Right lobe of liver (tissue), 6 donors: ENCODE measurements at places on chromosomes 16 and 17. TPM values are rescaled to one million over a fixed set of nuclear protein-coding genes. Genes with fewer than 3 reads are reported as not detected.

DNA sequence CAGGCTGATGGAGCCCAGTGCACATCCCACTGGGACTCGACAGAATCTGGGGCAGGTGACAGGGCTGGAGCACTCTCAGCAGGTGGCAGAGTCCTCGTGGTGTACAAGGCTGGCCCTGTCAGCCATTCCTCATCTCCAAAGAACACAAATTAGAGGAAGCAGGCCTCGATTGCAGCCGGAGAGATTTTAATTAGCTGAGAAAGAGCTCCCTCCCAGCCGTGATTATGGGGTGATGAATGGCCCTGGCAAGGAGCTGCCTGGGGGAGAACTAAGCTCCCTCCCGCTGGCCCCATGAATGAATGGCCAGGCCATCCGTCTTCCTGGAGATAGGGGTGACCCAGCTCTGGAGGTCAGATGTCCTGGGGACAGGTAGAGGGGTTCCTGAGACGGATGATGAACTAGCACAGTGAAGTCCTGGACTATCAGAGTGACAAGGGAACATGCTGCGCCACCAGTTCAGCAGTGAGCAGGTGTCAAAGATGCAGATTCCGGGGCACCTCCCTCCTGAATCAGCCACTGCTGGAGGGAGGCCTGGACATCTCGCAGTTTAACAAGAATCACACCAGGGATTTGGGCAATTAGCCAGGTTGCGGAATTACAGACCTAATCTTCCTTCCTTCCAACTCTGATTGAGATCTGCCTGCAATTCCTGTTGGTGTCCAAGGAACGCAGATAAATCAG, 35.5 kb downstream of the PIMREG start:
- H3K27me3 ChIP-seq: no peaks in the 10 kb centered on the region
- no peak overlapping the region for H3K4me3 ChIP-seq
- no peaks in the 10 kb centered on the region for H3K4me1 ChIP-seq

DNA sequence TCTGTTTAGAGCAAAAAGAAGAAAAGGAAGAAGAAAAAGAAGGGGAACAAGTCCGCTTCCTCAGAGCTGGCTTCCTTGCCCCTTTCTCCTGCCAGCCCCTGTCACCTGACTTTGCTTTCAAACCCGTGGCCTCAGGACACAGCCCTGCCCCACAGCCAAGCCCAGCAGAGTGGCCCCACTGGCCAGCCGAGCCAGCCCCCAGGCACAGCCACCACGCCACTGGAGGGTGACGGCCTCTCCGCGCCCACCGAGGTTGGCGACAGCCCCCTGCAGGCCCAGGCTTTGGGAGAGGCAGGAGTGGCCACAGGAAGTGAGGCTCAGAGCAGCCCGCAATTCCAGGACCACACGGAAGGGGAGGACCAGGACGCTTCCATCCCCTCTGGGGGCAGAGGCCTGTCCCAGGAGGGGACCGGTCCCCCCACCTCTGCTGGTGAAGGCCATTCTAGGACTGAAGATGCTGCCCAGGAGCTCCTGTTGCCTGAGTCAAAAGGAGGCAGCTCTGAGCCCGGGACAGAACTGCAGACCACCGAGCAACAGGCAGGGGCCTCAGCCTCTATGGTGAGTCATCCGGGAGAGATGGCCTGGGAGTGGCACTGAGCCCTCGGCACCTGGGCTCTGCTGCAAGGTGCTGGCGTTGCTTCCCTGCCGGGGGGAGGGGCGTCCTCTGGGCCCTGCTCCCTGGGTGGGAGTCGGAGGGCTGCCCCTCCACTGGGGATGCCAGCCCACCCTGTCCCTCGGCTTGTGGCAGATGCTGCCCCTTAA, 27.3 kb downstream of the RNF213 start:
- no peak overlapping the region for H3K4me3 ChIP-seq
- DNase-seq: no peak

- no peaks in the 10 kb centered on the region for H3K27me3 ChIP-seq
- H3K4me1 ChIP-seq: peaks cover 28% of the 10 kb centered on the region
- no peak overlapping the region for H3K27ac ChIP-seq
- no peak for DNase-seq
Measured at GRCh38 chr17:38921756-38922411, 3.5 kb upstream of the LASP1NB start.

DNA sequence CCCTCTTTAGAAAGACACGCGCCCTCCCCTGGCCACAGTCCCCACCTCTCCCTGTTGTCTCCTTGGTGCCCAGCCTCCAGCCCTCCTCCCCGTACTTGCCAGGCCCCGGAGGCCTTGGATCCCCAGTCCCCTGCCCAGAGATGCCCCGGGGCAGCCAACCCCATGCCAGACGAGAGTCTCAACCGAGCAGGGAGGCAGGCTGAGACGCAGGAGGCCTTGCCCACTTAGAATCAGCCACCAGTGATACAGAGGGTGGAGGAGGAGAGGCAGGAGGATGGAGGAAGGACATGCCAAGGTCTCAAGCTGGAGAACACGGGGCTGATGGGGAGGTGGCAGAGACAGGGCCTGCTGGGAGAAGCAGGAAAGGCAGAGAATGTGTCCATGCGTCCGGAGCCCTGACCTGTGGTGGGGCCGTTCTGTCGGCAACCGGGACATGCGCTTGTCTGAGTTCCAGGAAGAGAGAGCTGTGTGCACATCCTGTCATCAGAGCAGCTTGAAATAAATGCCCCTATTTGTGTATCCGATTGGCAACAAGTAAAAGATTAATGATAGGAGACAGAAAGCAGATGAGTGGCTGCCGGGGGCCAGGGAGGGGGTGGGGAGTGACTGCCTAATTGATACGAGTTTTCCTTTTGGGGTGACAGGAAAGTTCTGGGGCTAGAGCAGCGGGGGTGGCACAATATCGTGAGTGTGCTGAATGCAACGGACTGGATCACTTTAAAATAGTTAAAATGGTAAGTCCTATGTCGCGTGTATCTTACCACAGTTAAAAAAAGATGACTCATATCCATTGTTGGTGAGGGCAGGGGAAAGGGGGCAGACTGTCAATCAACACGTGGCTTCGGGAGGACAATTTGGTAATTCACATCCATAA, 44.7 kb upstream of the MEAK7 start:
- peak; percentile 58 for DNase-seq
- H3K4me3 ChIP-seq: no peak overlapping the region
- no peaks in the 10 kb centered on the region for H3K27me3 ChIP-seq
- no peaks in the 10 kb centered on the region for H3K36me3 ChIP-seq

The UNC45B gene
- not detected for total RNA-seq

- no peak for DNase-seq
- H3K4me1 ChIP-seq: no peaks in the 10 kb centered on the region
- no peak overlapping the region for H3K4me3 ChIP-seq
- H3K27ac ChIP-seq: no peak overlapping the region
- no peaks in the 10 kb centered on the region for H3K27me3 ChIP-seq
Measured at GRCh38 chr16:55221836-55222235, 102.2 kb upstream of the IRX6 start.

- H3K27me3 ChIP-seq: no peaks in the 10 kb centered on the region
- no peak overlapping the region for H3K4me3 ChIP-seq
- no peaks in the 10 kb centered on the region for H3K36me3 ChIP-seq
- H3K27ac ChIP-seq: no peak overlapping the region
Measured at GRCh38 chr17:50458701-50459676, 9.7 kb downstream of the CHAD start.

GRCh38 chr16:56081371-56081770, 109.9 kb upstream of the GNAO1 start:
- no peak overlapping the region for H3K4me3 ChIP-seq
- no peaks in the 10 kb centered on the region for H3K36me3 ChIP-seq
- H3K4me1 ChIP-seq: no peaks in the 10 kb centered on the region
- no peaks in the 10 kb centered on the region for H3K27me3 ChIP-seq
- DNase-seq: no peak

- H3K4me1 ChIP-seq: no peaks in the 10 kb centered on the region
- no peak for DNase-seq
- H3K4me3 ChIP-seq: no peak overlapping the region
- no peaks in the 10 kb centered on the region for H3K36me3 ChIP-seq
- no peaks in the 10 kb centered on the region for H3K27me3 ChIP-seq
Measured at GRCh38 chr16:86427433-86427851, 82.9 kb upstream of the FOXF1 start.

DNA sequence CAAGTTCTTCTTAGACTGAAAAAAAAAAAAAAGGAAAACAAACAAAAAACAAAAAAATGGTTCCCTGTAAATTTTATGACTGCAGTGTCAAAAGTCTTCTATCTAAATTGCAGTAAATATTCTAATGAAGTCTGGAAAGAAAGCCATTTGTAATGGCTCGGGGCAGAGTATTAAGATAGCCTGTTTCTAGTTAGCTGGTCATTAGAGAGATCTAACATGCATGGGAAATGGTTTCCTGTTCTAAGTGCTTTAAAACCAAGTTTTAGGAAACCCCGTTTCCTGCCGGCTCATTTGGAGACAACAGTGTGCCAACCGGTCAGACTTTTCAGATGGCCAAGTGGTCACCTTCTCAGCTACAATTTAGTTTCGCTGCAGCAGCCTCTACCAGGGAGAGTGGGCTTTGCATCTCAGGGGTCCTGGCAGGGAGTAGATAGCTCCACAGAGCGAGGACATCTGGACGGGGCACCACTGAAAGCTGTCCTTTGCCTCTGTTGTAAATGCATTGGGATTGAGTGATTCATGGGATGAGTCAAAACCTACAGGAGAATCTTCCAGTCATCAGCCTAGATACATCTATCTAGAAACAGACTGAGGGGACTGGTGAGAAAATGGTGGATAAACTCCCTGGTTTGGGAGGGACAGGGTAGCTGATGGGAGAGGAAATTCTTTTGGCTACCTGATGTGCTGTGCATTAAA, 473.2 kb upstream of the SALL1 start:
- no peak for DNase-seq
- no peaks in the 10 kb centered on the region for H3K27me3 ChIP-seq
- no peak overlapping the region for H3K4me3 ChIP-seq
- H3K27ac ChIP-seq: no peak overlapping the region

DNA sequence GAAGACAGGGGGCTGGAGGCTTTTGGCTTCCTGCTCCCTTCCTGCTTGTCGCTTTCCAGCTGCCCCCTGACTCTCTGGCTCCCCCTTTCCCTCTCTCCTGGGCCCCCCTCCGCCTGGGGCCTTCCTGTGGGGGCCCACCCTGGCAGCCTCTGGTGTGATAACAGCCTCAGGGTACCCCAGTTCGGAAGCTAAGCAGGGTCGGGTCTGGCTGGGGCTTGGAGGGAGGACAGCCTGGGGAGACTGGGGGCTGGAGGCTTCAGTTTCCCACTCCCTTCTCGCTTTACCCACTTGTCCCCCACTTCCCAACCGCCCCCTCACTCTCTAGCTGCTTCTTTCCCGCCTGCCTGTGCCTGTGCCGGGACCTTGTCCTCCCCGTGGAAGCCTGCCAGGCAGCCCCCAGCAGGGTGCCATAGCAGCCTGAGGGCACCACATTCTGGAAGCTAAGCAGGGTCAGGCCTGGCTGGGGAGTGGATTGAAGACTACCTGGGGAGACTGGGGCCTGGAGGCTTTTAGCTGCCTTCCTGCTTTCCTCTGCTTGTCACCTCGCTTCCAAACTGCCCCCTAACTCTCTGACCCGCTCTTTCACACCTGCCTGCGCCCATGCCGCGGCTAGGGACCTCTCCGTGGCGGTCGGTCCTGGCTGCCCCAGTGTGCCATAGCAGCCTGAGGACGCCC, 2275.5 kb downstream of the TP53TG3F start:
- H3K27me3 ChIP-seq: no peaks in the 10 kb centered on the region
- no peak overlapping the region for H3K27ac ChIP-seq
- H3K36me3 ChIP-seq: no peaks in the 10 kb centered on the region
- H3K4me1 ChIP-seq: no peaks in the 10 kb centered on the region
- H3K4me3 ChIP-seq: no peak overlapping the region

The MYH3 gene
- total RNA-seq: 0.74 TPM

- H3K27me3 ChIP-seq: no peaks in the 10 kb centered on the region
- no peak for DNase-seq
- H3K36me3 ChIP-seq: no peaks in the 10 kb centered on the region
- H3K4me3 ChIP-seq: no peak overlapping the region
- no peaks in the 10 kb centered on the region for H3K4me1 ChIP-seq
Measured at GRCh38 chr17:34237458-34237857, 17.6 kb upstream of the CCL2 start.

DNA sequence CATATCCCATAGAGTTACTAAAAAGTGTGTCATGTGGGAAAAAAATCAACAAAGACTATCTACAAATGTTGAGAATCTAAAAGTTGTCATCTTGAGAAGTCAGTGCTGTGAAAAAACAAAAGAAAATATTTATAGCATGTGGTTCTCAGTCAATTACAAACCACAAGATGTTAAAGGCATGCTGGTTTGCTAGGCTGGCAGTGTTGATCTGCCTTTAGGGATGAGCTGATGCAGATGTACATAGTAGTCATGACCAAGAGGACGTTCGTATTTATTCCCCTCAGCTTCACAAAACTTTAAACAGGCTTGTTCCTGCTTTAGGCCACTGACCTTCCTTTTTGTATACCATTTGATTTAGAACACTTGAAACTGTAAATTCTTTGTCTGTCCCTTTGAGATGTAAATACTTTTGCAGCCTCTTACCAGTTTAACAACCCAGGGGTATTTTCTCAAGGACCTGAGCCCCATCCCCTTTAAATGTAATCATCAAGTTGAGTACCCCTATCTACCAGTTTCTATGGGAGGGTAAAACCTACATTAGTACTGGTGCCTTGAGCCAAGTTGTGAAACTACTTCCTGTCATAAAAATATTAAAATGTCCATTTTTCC, 446.6 kb downstream of the KCNJ18 start:
- no peaks in the 10 kb centered on the region for H3K36me3 ChIP-seq
- H3K4me3 ChIP-seq: no peak overlapping the region
- H3K27me3 ChIP-seq: no peaks in the 10 kb centered on the region
- no peak overlapping the region for H3K27ac ChIP-seq

- no peak overlapping the region for H3K4me3 ChIP-seq
- no peak overlapping the region for H3K27ac ChIP-seq
- peaks cover 6% of the 10 kb centered on the region for H3K4me1 ChIP-seq
- H3K27me3 ChIP-seq: no peaks in the 10 kb centered on the region
- no peak for DNase-seq
Measured at GRCh38 chr17:76179496-76180467, 38.7 kb upstream of the FOXJ1 start.

GRCh38 chr17:72439893-72440502, 319.2 kb downstream of the SOX9 start:
- no peaks in the 10 kb centered on the region for H3K4me1 ChIP-seq
- no peaks in the 10 kb centered on the region for H3K27me3 ChIP-seq
- no peak for DNase-seq
- H3K36me3 ChIP-seq: no peaks in the 10 kb centered on the region

DNA sequence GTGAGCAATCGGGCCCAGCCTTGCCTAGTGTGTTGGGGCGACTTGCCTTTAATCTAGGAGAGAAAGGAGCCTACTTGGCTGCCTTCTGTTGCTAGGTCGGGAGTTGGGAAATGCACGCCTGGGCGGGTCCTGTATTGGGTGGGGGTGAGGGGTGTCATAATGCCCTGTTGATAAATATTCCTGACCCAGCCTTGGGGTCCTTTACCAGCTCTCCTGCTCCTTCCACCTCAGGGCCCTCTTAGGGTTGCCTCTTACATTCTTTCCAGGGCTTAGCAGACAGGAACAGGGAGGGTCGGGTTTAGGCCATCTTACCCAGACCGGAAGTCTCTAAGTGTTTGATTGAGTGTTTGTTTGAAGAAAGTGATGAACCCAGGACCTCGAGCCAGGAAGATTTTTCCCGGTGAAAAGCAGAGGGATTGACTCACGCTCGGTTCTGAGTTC, 112.9 kb downstream of the SEC14L1 start:
- no peak overlapping the region for H3K4me3 ChIP-seq
- H3K27me3 ChIP-seq: no peaks in the 10 kb centered on the region
- no peak overlapping the region for H3K27ac ChIP-seq
- no peak for DNase-seq
- no peaks in the 10 kb centered on the region for H3K4me1 ChIP-seq
